IPS DF 6.9 (cell line): ENCODE measurements at places on chromosomes 4 and X.
A peak's percentile ranks its signal among the peaks of the same experiment; 100 is the strongest.

DNA sequence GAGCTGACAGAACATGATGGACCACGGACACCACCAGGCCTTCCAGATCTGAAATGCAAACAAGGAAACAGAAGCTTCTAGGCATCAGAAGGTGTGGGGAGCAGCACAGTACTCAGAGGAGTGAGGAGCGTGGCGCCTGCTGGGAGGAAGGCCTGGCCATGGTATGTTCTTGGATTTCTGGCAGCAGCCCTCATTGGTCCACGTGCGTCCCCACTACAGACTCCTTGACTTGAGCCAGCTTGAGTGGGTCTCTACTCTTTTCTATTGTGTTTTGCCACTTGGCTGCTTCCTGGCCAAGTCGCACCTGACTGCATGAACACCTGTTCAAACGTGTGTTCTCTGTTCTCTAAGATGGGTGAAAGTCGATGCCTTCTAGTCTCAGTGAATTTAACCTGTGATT is 18.0 kb downstream of the ZNF275 start:
- no peak for DNase-seq

- peak; percentile 68 for DNase-seq
Observed at GRCh38 chr4:112379306-112379705, 82.1 kb downstream of the ALPK1 start.

GRCh38 chr4:84733343-84734033 is 150.6 kb downstream of the CDS1 start:
- no peak for DNase-seq

- peak; percentile 29 for DNase-seq
Observed at GRCh38 chr4:77465271-77465670, 140.3 kb upstream of the CXCL13 start.

- no peak for DNase-seq
Observed at GRCh38 chr4:73066445-73066844, 3.1 kb downstream of the COX18 start.

GRCh38 chr4:2340272-2341061 is 78.0 kb downstream of the ZFYVE28 start:
- no peak for DNase-seq

- no peak for DNase-seq
Observed at GRCh38 chr4:16812041-16812440, 86.4 kb downstream of the LDB2 start.

DNA sequence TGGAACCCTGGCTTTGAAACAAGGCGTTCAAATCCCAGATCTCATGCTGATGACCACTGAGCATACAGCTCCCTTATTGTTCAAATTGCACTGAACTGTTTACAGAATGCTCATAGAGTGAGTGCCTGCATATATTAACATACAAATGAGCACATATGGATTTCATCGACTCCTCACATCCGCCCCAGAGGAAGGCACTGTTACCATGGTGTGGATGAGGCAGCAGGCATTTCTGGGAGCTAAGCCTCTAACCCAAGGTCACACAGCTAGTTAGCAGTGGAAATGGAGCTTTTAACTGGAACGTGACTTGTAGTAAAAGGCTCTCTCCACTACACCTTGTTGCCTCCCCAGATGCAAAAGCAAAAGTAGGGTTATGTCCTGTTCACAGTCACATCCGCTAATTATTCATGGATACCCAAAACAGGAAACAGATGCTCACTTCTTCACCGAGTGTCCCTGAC is 289.7 kb downstream of the STK32B start:
- no peak for DNase-seq

DNA sequence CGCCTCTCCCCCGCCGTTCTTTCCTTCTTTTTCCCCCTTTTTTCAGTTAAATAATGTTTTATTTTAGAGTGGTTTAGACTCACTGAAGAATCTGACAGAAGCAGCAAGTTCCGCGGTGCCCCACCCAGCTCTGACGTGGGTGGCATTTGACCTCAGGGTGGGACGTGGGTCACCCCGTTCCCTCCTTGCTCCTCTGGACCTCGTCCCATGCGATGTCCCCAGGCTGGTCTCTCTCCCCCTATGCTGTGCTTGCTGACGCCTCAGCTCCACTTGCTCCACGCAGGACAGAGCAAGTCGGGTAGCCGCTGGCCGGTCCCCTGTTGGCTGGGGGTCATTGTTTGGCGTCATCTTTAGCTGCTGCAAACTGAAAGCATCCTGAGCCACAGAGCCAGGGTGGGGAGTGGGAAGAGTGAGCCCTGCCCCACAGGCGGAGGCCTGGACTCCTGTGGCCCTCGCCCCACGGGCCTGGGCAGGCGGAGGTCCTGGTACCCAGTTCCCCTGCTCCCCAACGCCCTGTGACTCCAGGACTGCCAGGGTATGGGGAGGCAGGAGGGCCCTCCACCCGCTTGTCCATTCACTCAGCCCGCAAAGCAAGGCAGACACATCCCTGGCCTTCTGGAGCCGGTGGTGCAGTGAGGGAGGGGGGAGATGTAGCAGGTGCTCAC is 30.8 kb downstream of the TRMT44 start:
- DNase-seq, result no peak

DNA sequence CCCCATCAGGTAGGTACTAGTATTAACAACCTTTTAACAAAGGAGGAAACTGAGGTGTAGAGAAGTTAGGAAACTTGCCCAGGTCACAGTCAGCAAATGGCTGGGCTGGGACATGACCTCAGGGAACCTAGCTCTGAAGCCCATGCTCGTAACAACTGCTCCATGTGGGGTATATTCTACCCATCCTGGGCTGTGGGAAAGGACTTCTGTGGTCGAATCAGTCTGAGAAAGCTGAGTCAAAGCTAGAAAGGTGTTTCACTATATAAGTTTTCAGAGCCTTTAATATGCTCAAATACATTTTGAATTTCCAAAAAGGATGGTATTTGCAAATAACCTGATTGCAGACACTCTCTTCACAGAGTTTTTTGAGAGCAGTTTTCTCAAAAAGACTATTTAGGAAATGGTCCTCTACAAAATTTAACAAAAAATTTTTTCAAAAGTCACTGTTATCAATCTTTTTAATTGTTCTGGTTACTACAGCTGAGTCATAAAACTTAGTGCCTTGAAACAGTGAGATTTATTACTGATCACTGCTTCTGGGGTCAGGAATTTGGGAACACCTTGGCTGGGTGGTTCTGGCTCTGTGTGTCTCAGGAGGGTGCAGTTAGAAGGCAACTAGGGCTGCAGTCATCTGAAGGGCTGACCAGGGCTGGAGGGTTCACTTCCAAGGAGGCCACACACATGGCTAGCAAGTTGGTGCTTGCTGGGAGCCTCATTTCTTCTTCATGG is 53.6 kb downstream of the NSG1 start:
- DNase-seq, result no peak

DNA sequence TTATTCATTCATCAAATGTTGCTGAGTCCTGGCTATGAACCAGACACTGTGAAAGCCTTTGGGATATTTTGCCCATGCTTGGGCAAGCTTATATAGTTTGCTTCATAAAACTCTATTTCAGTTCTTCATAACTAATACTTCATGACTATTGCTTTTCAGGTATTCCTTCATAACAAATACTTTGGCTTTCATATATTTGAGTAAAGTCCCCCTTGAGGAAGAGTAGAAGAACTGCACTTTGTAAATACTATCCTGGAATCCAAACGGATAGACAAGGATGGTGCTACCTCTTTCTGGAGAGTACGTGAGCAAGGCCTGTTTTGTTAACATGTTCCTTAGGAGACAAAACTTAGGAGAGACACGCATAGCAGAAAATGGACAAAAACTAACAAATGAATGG is 1.7 kb upstream of the AFP start:
- DNase-seq, result no peak

GRCh38 chr4:3210467-3210866 is 38.5 kb upstream of the MSANTD1 start:
- DNase-seq, result no peak

- no peak for DNase-seq
Observed at GRCh38 chr4:56164907-56165306, 216.2 kb downstream of the CEP135 start.

DNA sequence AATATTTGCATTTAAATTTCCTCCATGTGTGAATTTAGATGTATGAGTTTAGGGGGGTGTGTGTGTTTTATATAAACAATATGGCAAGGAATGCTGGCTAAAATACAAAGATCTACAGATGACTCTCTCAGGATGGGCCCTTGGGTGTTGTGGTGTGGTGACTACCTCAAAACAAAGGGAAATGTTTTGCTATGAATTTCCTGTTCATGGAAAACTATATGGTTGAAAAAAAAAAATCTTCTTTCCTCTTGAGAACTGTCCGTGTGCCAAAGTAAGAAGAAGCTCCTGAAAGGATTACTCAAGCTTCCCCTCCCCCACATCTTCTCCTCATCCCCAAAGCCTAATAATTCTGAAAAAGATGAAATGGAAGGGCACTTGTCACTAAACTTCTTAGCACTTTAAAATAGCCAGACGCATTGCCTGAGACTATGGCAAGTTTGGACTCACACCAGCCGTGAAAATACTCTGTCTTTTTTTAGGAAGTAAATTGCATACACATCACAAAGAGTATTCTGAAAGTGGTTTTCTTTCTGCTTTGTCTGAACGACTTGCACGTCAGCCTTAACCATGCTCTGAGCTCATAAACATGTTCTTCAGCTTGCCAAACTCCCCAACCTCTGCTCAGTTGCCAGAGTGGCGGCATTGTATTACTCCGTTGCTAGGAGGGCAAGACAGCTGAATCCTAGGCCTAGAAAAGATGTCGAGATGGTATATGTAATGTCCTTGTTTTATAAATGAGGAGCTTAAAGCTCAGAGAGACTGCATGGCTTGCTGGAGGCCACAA is 250.4 kb upstream of the JADE1 start:
- no peak for DNase-seq

DNA sequence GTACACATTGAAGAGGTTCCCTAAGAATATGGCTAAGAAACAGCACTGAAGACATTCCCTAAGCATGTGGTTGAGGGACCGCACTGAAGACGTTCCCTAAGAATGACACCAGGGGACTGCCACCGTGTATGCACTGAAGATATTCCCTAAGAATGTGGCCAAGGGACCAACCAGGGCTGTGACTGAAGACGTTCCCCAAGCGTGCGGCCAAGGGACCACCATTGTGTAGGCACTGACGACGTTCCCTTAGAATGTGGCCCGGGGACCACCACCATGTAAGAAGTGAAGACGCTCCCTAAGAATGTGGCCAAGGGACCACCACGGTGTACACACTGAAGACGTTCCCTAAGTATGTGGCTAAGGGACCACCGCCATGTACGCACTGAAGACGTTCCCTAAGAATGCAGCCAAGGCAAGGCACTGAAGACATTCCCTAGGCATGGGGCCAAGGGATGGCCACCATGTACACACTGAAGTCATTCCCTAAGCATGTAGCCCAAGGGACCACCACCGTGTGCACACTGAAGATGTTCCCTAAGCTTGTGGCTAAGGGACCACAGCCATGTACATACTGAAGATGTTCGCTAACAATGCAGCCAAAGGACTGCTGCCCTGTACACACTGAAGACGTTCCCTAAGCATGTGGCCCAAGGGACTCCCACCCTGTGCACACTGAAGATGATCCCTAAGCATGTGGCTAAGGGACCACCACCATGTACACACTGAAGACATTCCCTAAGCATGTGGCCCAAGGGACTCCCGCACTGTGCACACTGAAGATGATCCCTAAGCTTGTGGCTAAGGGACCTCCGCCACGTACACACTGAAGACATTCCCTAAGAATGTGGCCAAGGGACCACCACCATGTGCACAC is 22.0 kb downstream of the DHRSX start:
- no peak for DNase-seq

DNA sequence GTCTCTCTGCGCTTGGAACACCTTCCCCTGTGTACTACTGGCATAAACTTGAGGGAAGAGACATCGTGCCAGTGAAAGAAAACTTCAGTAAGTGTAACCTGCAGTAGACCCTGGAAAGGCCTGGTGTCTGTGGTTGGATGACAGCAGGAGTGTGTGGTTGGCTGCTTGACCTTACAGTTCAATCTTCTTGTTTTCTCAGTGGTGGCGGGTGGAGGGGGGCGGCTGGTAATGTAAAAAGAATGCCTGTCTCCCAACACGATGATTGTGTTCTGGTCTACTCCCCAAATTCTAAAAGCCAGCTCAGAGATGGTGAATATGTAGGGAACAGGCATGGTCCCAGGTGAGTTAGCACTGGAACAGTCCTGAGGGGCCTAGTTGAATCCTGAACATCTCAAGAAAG is 18.6 kb downstream of the PSMD10 start:
- DNase-seq, result no peak

GRCh38 chrX:132407691-132408090 is 81.1 kb downstream of the MBNL3 start:
- DNase-seq, result no peak

GRCh38 chr4:185093603-185094002 is 49.5 kb upstream of the SLC25A4 start:
- DNase-seq, result no peak

- no peak for DNase-seq
Observed at GRCh38 chr4:95979961-95980876, 140.3 kb downstream of the PDHA2 start.

DNA sequence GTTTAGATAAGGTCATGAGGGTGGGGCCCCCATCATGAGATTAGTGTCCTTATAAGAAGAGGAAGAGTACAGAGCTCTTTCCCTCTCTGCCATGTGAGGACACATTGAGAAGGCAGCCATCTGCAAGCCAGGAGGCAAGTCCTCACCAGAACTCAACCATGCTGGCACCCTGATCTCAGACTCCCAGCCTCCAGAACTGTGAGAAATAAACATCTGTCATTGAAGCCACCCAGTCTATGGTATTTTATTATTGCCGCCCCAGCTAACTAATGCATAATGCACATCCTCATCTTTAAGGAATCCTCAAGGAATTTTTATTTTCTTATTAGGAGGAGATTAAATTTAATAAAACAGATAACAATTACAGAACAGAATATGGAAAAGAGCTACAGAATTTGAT is 16.7 kb upstream of the EXOSC9 start:
- DNase-seq, result no peak

DNA sequence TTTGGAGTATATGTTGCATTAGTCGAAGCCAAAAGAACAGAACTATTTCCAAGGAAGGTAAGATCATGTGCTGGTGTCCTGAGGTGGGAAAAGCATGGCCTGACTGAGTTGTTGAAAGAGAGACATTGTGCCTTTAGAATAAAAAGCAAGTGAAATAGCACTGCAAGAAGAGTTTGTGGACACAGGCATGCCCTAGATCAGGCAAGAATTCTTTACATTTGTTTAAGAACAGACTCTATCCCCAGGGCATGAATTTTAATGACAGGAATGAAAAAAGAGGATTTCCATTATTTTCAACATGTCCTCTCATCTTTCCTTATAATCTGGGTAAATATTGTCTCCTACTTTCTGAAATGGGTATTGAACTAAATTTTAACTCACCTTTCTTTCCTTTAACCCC is 516.2 kb upstream of the GALNT7 start:
- no peak for DNase-seq

DNA sequence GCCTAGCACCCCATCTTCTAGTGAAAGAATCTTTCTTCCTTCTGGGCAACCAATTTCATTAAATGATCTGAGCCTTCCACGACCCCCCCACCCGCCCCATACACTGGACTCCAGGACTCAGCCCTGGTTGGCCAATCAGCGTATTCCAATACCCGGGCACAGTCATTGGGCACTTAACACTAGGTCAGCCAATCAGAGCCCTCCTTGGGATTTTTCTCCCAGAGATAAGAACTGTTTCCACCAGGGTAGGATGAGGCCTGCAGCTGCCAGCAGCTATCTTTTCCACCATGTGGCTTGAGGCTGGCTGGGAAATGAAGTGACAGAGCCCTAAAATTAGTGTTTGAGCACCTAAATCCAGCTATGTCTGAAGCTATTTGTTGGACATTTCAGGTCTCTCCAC is 418.8 kb downstream of the BCOR start:
- DNase-seq, result no peak

- DNase-seq, result no peak
Observed at GRCh38 chr4:141789716-141790115, 153.3 kb downstream of the IL15 start.

GRCh38 chrX:134864431-134864830 is 126.4 kb upstream of the SMIM10 start:
- DNase-seq, result no peak

- no peak for DNase-seq
Observed at GRCh38 chr4:48196758-48197504, 62.9 kb upstream of the TXK start.
